ENCODE measurements at places on chromosomes 12 and 14. TPM values are rescaled to one million over a fixed set of nuclear protein-coding genes. Genes with fewer than 3 reads are reported as not detected.

GRCh38 chr14:20782280-20782890, 1.3 kb downstream of the RNASE6 start:
- peak; percentile 14 for DNase-seq

DNA sequence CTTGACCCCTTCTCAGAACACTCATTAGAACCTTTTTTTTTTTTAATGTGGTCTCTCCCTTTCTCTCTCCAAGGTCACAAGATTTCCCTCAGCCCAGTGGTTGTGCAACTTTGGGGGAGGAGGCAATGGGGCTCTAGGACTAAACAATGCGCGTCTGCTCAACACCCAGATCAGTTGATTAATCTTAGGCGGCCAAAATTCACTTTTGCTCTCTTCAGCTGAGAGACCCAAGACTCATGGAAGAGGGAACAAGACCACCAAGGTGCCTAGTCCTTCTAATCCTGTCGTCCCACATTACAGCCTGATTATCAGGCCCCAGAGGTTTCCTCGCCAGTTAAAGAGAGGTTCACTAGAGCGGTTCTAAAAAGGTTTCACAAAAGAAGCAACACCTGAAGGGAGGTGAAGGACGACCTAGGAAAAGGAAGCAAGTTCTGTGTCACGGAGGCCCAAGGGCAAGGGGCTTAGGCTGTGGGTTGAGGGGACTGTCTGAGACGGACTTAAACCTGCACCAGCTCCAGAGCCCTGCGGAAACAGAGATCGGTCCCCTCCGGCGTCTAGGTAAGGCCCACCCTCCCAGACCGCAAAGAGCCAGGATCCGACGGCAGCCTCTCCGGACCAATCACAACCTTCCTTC, 824 bp upstream of the TARBP2 start:
- DNase-seq = peak; percentile 43

DNA sequence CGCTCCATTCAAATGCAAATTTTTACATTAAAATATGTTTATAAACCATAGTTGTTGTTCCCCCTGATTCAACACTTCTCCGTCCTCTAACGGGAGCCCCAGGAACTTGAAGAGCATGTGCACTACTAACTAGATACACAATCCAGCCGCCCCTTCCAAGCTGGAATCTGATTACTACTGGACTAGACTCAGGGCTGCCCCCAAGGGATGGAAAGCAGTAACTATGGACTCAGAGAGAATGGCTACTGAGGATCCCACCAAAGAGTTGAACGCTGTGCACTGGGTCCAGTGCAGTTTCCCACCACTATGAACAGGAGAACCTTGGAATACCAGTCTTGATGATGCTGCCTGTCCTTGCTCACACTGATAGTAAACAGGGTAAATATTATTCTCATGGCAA, 48.6 kb upstream of the PCNX1 start:
- DNase-seq = no peak

DNA sequence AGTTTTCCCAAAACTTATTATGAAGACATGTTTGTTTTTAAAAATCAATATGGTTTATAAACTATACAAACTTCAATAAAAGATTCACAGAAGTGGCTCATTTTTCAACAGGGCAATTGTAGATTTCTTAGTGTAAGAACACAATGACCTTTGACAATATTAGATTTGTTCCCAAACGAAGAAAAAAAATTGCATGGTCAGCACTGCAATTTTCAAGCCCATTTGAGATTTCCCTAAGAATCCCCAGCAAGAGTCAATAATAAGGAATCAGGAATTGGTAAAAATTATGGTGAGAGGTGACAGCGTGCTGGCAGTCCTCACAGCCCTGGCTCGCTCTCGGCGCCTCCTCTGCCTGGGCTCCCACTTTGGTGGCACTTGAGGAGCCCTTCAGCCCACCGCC, 145.8 kb downstream of the DERA start:
- no peak for DNase-seq

- peak; percentile 83 for DNase-seq
Observed at GRCh38 chr14:105537580-105538474, 11.4 kb downstream of the TMEM121 start.

DNA sequence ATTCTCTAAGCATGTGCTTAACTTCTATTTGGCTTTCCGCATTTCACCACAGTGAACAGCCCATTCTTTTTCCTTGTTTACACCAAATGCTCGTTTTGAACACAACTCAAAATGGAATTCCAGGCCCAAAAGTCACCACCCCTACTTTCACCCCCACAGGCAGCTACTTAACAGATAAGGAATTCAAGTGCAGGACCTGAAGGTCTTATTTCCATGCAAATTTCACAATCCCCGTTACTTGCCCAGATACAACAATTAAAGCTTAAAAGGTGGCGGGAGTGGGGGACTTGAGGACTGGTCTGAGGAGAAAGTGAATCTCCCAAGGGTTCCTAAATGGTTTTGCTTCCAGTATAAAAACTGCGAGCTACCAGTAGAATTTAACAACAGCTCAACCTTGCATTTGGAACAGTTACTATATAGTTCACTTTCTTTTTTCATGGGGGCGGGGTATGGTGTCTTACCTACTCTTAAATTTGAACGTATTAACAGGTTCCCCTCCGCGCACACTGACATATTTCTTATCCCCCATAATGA, 3.7 kb downstream of the USP44 start:
- no peak for DNase-seq

Gene RAD9B
- 1.5 TPM for total RNA-seq

Data from activated CD4-positive, alpha-beta T cell treated with anti-CD3 and anti-CD28 coated beads for 36 hours (primary cell).